ENCODE measurements at places on chromosomes 7 and 10.

GRCh38 chr10:94279835-94280709, 82.7 kb downstream of the NOC3L start:
- DNase-seq: no peak

DNA sequence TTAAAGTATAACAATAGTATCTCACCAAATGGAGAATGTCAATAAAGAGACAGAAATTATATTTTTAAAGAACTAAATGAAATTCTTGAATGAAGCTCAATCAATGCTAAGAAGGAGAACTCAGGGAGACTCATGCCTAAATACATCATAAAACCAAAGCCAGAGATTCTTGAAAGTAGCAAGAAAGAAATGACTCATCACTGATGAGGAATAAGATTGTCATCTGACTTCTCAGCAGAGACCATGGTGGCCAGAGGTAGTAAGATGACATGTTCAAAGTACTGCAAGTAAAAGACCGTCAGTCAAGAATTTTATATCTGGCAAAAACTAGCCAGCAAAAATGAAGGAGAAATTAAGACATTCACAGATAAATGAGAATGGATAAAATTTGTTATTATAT, 399.0 kb downstream of the GRID1 start:
- DNase-seq: no peak

GRCh38 chr7:37920305-37920848, at the start of gene EPDR1:
TSS of gene EPDR1 (plus strand) at chr7:37920640. CDS start at chr7:37920940, 300 bp downstream.
- DNase-seq: peak; percentile 73

DNA sequence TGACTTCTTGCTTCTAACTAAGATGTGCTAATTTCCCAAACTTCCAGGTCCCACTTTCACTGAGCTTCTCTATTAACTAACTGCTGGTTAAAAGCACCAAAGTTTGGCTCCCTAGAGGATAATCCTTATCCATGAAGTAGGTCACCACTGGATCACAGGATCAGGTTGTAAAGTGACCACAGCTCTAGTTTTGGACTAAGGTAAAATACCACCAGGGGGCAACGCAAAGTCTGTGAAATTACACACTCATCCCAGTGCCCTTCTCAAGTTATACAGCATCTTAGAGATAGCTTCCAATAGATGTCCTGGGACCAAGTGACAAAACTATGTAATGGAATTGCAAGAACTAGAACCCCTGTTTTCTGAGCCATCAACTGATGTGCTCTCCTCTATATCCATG, 116.4 kb upstream of the ASAH2 start:
- no peak for DNase-seq

DNA sequence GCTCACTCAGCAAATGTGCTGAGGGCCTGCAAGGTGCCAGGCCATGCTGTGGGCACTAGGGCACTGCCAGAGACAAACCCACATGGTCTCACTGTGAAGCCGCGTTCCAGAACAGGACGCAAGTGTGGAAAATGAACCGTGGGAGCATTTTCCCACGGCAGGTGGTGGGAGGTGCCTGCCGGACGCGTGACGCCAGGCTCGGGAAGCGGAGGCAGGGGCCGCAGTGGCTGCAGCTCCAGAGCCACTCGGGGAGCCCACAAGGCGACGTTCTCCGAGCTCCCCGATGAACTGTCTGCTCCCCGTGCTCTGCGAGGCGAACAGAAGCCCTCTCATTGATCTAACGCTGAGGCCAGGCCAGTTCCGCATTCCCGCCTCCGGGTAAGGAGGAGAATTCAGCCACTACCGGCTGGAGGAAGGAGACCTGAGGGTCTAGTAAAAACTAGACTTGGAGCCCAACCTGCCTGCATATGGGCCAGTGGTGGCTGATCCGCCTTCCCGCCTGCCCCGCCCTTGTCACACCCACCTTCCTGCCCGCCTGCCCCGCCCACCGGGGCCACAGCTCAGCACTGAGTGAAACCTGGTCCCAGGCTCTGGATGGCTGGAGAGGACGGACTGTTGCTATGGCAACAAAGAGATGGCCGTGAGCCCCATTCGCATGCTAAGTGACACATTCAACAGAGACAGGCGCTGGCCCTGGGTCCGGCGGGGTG, 13.1 kb downstream of the ADGRA1 start:
- DNase-seq: no peak

- DNase-seq: no peak
These were observed 47.3 kb upstream of the PIK3AP1 start for GRCh38 chr10:96767611-96768010.

DNA sequence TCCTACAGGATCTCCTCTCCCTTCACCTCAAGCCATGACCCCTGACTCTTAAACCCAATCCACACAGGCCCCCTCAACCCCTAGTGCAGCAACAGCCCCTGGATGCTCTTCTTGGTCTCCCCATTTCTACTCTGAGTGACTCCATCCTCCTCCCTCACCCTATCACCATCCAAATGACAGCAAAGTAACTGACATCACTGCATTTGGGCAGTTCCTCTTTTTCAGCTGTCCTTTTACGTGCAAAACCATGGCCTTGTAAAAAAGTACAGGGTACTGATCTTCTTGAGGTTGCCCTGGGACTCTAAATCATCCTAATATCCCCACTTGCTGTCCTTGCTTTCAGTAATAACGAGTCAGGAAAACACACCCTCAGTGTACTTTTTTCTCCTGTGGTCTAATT, 454.9 kb downstream of the ADRA2A start:
- no peak for DNase-seq

DNA sequence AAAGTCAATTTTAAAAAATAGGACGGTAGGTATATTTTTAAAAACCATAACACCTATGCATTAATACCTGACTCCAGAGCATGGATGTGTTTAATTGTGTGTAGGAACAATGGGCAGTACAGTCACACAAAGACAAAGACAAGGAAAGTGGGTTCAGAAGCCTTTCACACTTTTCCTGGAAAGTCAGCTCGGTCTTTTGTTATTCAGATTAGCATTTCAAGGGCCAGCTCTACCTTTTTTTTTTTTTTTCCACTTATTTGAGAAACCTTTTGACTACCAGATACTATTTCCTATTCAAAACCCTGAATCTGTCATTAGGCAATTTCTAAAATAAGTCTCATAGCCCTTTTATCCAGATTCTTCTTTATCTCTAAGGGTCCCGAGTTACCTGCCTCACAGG, 401.9 kb downstream of the PARD3 start:
- no peak for DNase-seq

GRCh38 chr7:80816806-80817205, 102.0 kb downstream of the SEMA3C start:
- no peak for DNase-seq

- DNase-seq: no peak
These were observed 57.0 kb downstream of the SHTN1 start for GRCh38 chr10:116947841-116948529.

DNA sequence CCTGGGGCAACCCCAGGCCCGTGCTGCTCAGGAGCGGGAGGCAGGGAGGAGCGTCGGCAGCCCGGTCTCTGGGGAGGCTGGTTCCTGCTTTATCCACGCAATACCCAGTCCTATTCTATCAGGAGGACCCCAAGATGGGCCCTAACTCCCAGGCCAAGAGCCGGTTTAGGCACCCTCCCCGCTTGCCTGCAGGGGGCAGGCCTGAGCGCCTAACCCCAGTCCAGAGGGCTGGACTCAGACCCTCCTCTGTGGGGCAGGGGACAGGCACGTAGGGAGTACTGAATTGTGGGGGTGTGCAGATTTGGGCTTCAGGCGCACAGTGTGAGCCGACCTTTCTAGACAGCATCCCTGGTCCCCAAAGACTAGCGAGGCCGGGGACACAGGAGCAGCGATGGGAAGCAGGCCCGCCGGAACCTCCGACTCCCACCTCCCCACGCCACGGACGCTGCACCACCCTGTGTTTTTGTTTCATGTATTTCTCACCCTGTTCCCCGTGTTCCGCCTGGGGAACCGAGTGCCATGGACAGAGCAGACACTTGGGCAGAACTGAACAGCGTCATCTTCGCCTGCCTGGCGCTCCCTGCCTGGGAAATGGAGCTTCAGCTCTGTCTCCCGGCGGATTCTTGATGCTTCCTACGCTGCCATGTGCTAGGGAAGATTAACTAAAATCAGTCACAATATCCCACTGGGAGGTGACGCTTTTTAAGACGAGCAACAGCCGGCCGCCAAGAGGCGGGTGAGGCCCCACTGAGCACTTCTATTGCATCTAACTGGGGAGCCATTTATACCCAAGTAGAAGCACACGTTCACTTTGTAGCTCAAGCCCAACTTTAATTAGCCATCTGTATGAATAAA, 5.3 kb downstream of the NUDT1 start:
- no peak for DNase-seq

DNA sequence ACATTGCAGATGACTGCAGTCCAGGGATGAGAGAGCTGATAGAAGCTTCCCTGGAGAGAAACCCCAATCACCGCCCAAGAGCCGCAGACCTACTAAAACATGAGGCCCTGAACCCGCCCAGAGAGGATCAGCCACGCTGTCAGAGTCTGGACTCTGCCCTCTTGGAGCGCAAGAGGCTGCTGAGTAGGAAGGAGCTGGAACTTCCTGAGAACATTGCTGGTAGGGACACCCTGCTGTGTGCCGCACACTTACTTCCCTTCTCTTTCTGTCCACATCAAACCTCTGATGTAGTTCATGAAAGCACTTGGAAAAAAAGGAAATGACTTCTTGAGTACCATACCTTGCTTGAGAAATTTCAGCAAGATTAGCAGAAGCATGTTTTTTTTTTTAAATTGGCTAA, 25.3 kb downstream of the MAP3K8 start:
- DNase-seq: no peak

- DNase-seq: no peak
These were observed 19.7 kb downstream of the EXOC6 start for GRCh38 chr10:92868036-92868435.

GRCh38 chr7:82318786-82319185, 124.8 kb downstream of the CACNA2D1 start:
- DNase-seq: no peak

GRCh38 chr10:23694921-23695824, 256.3 kb downstream of the OTUD1 start:
- DNase-seq: no peak

- no peak for DNase-seq
These were observed 9.4 kb upstream of the GPER1 start for GRCh38 chr7:1078519-1078918.

DNA sequence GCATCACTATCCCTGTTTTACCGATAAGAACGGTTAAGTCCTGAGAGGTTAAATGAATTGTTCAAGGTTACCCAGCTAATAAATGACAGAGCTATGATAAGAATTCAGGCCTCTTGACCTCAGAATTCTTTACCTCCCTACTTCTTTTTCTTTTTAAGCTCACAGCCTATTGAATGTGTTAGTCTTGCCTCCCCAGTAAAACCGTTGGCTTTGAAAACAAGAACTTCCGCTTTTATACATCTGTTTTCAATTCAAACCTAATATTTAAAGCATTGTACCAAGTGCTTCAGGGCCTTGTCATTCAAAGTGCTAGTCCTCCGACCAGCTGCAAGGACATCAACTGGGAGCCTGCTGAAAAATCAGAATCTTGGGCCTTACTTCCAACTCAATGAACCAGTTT, 15.6 kb downstream of the SEC31B start:
- no peak for DNase-seq

GRCh38 chr7:9890092-9890491, 1083.6 kb upstream of the PHF14 start:
- DNase-seq: no peak

DNA sequence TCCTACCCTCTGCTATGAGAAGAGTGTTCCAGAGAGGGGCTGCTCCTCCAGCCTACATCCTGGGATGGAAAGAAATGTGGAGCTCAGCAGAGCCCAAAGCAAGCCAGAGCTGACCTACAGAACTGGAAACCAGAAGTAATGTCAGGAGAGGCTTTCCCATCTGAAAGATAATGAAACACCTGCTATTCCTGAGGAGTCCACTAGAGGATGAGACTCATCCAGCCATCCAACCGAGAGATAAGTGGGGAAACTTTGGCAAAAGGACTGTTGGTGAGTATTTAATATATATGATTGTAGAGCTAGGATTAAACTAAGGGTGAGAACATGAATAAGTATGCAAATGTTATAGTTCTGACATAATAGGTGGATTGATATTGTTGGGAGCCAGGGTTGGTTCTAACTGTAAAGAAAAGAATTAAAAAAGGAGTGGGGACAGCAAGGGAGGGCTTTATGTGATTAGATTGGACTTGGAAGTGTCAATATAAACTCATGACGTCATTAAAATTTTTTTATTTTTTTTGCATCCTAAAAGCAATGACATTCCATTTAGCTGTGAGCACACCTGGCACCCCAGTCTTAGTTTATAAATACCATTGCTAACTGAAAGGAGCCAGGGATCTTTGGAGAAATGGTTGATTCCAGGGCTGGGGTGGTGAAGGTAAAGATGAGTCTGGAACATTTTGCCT, 312.8 kb upstream of the NFE2L3 start:
- DNase-seq: no peak

DNA sequence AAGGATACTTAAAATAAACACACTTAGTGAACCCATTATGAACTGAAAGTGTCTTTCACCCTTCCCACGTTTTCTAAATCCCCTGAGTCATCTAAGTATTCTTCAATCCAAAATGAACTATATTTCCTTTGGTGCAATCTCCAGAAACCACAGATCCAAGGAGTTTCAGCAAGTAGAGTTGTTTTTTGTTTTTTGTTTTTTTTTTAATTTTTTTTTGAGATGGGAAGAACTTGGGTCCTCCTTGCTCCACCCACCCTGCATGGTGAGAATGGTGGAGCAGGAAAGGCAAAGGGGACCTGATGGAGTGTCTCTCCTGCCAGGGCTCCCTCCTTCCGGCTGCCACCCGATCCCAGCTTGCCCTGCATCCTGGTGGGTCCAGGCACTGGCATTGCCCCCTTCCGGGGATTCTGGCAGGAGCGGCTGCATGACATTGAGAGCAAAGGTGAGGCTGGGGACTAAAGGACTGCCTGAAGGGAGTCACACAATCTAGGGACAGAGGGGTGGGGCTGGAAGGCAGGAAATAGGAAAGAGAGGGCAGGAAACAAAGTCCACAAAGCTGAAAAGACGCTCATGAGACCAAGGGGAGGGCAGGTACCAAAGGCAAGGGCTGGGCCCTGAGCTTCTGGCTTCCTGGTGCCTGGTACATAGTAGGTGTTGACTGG, 12.1 kb downstream of the ATG9B start:
- DNase-seq: no peak

- no peak for DNase-seq
These were observed 24.4 kb upstream of the CHST15 start for GRCh38 chr10:124117833-124118232.

- no peak for DNase-seq
These were observed 219.7 kb downstream of the PRPF18 start for GRCh38 chr10:13806419-13806818.

GRCh38 chr7:117654780-117655179, 175.0 kb downstream of the CFTR start:
- DNase-seq: no peak

GRCh38 chr7:104550362-104550761, 222.0 kb downstream of the LHFPL3 start:
- no peak for DNase-seq

DNA sequence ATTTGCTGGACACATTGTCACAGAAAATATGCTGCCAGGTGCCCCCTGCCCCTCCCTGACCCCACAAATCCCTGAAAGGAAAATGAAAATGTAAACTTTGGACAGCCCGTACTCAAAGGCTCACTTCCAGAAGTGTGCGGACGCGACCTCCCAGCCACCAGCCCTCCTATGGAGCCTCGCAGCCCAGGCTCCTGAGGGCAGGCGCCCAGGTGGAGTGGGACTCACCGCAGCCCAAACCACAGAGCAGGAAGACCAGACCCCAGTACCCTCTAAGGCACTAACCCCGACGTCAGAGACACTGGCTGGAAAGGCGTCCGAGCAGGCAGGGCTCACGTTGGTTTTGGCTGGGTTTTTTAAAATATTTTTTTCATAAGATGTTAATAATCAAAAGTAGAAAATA, 57.3 kb downstream of the CSGALNACT2 start:
- no peak for DNase-seq

GRCh38 chr7:115679976-115680375, 350.6 kb downstream of the TFEC start:
- peak; percentile 2 for DNase-seq

GRCh38 chr10:31554556-31554955, 235.5 kb downstream of the ZEB1 start:
- DNase-seq: no peak
